ENCODE measurements at places on chromosomes 3 and 15.

DNA sequence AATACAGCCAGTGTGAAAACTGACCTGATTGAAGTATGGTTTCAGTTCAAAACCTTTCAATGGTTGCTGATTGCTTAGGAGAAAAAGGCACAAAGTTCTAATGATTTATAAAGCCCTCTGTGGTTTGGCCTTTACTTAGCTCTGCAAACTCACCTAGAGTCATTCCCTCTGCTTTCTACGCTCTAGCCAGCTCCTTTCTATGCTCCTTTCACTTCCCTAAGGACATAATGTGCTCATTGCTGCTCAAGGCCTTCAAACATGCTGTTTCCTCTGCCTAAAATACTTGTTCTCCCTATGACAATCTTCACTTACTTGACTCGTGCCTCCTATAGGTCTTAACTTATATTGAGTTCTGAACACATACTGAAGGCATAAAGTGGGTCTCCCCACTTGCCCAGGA lies 19.0 kb downstream of the RPL39L start:
- no peak for DNase-seq

DNA sequence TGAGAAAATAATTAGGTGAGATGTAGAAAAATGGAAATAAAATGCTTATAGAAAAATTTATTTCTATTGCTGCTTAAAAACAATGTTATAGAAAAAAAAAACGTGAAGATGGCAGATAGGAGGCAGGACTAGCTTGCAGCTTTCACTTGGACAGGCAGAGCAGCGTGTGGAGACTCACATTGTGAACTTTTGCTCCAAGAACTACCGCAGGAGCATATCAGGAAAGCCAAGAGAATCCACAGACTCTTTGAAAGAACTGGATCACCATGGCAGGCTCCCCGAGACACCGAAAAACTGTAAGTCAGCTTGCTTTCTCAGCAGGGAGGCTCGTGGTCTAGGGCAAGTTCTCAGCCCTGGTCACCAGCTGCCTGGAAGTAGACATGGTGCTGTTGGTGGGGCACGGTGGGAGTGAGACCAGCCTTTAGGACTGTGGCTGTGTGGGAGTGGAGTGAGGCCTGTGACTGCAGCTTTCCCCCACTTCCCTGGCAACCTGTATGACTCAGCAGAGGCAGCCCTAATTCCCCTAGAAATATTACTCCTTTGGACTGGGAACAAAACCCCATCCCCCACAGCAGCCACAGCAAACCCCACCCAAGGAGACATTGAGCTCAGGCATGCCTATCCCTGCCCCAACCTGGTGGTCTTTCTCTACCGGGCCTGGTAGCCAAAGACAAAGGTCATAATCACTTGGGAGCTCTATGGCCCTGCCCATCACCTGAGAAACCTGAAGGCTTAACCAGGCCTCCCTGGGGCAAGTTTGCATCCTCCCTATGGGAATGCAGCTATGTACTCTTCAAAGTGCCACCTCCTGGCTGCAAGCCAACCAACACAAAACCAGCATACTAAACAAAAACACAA lies 22.8 kb downstream of the STRIT1 start:
- DNase-seq = no peak

GRCh38 chr3:169110633-169111032 lies 552.9 kb downstream of the MECOM start:
- DNase-seq = no peak

- no peak for DNase-seq
Measured at GRCh38 chr3:122146466-122146865, 37.0 kb upstream of the CASR start.

GRCh38 chr3:76436894-76437293 lies 603.0 kb upstream of the ROBO2 start:
- no peak for DNase-seq

- DNase-seq = peak; percentile 55
Measured at GRCh38 chr3:47583320-47584075, 4.8 kb upstream of the CSPG5 start.

All from EH (cell line).